ENCODE measurements at places on chromosomes 2 and 18.

GRCh38 chr18:6614952-6615351 is 114.6 kb upstream of the ARHGAP28 start:
- no peak for DNase-seq

GRCh38 chr2:26099933-26100332 is 66.0 kb downstream of the RAB10 start:
- no peak for DNase-seq

DNA sequence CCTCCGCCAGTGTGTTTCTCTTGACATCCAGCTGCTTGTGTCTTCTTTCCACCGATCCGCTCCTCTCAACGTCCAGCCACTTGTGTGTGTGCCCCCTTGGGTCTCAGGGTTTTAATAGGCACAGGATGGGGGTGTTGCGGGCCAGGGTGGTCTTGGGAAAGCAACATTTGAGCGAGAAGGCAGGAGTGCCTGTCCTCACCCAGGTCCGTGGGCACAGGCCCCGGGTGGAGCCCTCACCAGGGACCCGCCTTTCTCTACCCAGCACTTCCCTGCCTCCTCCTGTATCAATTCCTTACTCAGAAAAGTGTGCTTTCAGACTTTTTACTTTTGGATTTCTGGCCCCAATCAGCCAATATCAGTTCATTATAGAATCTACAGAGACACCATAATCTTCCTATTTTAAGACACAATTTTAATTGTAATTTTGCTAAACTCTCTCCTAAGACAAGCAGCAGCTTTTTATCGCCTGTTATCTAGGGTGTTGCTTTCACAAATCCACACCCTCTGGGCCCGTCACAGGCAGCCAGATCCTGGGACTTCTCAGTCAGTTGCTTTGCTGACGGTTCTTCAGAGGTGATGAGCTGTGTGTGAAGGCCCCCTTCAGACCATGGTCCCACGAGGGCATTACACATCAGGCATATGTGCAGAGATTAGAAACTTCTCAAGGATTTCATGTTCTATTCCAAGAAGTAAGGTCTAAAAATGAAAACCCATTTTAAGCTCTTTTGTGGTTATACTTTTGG is 96.0 kb upstream of the FHL2 start:
- no peak for DNase-seq

- DNase-seq = no peak
These were observed 250.3 kb downstream of the ANAPC1 start for GRCh38 chr2:111633643-111634042.

GRCh38 chr18:9550429-9550828 is 63.9 kb downstream of the PPP4R1 start:
- DNase-seq = no peak

GRCh38 chr18:73852789-73853549 is 294.7 kb downstream of the FBXO15 start:
- DNase-seq = no peak

- DNase-seq = no peak
These were observed 71.7 kb downstream of the FEZ2 start for GRCh38 chr2:36526226-36526625.

DNA sequence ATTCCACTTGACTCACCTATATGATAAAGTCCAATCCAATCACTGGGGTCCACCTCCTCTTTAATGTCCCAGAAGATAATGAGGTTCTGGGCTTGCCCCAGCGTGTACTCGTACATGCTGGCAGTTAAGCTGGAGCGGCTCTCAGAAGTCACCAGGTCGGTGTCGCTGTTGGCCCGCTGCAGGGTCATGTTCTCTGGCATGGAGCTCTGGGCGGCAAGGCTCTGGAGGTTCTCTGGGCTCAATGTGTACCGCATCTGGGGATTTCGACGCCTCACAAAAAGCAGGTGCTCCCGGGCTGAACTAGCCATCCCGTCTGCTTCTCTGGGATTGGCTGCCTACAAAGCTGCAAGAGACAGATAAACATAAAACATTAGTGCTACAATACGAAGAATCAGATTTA is 206.4 kb upstream of the CCDC150 start:
- no peak for DNase-seq
